G401 (cell line): ENCODE measurements at places on chromosomes 13 and 19. TPM values are rescaled to one million over a fixed set of nuclear protein-coding genes. Genes with fewer than 3 reads are reported as not detected.

DNA sequence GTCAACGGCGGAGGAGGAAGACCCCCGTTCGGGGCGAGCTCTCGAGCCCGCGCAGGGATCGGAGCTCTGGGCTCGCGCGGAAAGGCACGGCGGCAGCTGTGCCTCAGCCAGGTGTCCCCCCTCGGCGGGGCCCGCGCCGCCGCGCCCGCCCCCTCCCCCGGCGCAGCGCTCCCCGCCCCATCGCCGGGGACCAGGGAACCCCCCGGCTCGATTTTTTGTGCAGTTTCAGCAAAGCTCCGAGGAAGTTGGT lies 110.0 kb downstream of the KCNRG start:
- no peak for DNase-seq

DNA sequence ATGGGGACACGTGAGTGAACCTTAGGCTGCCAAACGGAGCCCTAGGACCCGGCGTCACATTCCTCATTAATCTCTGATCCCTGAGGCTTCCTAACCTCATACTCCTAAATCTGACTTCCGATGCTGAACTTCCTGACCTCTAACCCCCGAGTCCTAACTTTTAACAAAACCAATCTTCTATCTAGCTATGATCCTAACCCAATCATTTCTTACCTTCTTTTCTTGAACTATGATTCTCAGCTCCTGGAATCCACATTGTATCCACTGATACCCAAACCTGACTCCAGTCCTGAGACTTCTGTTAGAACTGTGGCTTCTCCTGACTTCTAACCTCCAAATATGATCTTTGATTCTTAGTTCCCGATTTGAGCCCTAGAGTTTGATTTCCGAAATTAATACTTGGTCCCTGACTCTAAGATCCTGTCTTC lies 447 bp downstream of the NFKBIB start:
- no peak for DNase-seq

DNA sequence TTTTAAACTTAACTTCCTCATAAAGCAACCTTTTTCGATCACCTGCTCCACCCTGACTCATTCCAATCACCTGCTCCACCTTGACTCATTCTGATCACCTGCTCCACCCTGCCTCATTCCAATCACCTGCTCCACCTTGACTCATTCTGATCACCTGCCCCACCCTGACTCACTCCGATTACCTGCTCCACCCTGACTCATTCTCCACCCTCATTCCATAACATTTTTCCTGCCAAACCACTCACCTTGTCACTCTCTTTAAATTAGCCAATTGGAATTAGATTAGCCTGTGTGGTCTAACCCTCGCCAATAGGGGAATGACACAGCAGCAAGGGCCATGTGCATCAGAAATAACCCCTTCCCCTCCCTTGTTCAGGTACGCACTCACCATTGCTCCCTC lies 31.9 kb upstream of the ZNF83 start:
- no peak for DNase-seq

DNA sequence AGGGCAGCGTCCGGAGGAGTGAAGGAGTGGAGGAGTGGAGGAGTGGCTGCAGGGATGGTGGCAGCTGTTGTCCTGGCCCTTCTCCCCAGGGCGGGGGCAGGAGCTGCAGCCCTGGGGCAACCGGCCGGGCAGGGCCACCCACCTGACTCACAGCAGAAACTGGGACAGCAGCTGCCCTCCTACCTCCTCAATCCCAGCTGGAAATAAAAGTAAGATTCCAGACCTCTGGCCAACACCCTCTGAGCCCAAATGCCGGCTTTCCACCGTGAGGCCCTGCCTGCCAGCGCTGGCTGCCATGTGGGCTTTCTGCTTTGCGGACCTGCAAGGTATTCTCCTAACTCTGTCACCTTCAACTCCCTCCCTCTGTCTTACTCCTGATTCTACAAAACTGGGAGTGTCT lies 3.3 kb upstream of the CLPP start:
- DNase-seq, result no peak

- peak; percentile 49 for DNase-seq
Observed at GRCh38 chr19:6412447-6413091, 12.0 kb downstream of the KHSRP start.

GRCh38 chr19:888581-889385 lies 4.2 kb downstream of the MED16 start:
- no peak for DNase-seq

DNA sequence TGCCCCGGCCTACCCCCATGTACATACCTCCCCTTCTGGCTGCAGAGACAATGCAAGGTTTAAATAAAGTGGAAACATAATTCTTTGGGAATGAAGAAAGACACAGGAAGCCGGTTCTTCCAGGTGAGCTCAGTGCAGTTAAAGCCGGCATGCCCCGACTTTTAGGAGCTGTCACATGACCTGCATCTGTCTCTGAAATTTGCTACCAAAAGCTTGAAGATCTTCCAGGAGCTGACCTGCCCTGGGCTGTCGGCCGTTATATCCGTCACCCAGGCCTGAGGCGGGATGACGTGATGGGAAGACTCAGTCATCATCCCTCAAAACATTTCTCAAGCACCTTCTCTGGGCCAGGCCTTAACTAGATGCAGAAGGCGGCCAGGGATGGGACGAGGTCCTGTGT lies 10.3 kb downstream of the RAB8A start:
- DNase-seq, result no peak

- DNase-seq, result no peak
Observed at GRCh38 chr13:66926200-66926850, 303.8 kb downstream of the PCDH9 start.

DNA sequence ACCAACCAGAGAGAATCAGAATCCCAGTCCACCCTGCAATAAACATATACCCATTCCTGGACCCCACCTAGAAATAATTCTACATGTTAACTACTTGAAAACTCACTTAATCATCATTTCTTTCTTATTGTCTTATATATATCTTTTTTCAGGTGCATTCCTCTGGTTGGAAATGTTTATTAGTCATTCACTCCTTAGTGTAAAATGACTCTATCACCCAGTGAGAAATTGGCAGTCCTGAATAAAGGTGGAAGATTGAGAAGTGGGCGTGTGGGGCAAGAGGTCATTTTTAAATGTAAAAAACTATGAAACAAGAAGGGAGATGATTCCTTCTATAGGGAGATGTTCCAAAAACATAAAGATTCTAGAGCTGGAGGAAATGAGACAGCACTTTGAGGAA lies 101.2 kb upstream of the MBNL2 start:
- DNase-seq, result no peak

Gene ADAMTSL5
- 0.62 and 2.1 TPM in 2 replicates for total RNA-seq

Gene ZNF71
- total RNA-seq, result 7.1 and 13.5 TPM in 2 replicates

Gene STK24
- total RNA-seq, result 59.4 and 96.3 TPM in 2 replicates

Gene ACTMAP
- total RNA-seq, result 3.3 and 6.8 TPM in 2 replicates

Gene NCAN
- 0.37 TPM in 1 of 2 replicates, not detected in the other for total RNA-seq

Gene OR10H1
- total RNA-seq, result not detected in 2 replicates
